ENCODE measurements at places on chromosomes 12 and 14.

- no peak for DNase-seq
These were observed 311.7 kb upstream of the CCDC196 start for GRCh38 chr14:66174453-66174891.

DNA sequence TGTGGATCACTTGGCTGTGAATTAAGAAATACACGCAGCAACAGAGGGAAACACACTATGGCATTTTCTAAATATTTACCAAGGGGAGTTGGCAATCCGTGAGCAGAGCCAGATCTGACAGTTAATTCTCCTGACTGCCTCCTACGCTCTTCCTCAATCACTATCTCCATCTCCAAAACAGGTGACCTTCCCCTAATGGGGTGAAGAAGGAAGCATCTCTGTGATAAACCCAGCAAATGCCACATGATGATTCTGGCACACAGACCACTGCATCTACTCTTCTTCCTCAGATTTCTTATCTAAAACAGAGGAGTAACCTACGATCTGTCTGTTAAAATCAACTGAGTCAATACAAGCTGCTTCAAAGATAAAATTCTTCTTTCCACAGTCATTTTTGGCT, 4.4 kb downstream of the SPTB start:
- no peak for DNase-seq

DNA sequence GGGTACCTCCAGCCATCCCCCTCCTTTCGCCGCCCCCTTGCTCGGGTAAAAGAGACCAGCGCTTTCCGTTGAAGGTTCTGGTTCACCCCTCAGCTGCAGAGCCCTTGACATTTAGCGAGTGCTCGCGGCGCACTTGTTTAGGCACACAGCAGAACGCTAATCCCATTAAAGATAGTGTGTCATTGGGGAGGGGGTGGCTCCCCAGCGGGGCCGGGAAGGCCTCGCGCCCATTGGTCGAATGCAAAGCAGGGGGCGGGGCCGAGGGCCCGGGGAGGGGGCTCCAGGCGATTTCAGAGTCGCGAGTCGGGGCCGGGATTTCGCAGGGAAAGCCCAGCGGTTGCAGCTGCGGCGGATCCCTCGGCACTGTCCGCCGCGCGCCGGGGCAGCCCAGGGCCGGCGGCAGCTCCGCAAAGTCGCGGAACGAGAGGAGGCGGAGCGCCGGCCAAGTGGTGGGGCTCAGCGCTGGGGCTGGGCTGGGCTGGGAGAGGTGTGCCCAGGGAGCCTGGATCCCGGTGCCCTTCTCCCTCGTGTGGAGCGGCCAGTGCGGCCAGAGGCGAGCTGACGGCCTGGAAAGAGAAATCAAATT, 122.9 kb downstream of the TSPAN9 start:
- no peak for DNase-seq

GRCh38 chr12:52439845-52440244, 5.7 kb upstream of the KRT75 start:
- DNase-seq, result no peak

DNA sequence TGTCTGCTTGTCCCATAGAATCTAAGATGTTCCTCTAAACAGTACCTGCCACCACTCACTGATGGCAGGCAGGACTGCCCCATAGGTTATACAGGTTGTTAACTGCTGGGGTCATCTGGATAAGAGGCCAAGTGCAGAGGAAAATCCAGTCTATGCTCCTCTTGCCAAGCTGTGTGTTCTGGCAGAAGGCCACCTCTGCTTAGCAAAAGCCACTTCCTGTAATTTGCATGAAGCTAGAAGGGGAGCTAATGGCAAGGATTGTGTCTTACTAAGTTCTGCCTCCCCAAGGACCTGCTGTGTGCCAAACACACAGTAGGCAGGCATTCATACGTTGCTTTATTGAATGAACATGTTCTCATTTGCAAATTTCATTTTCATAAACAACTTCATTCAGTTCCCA, 445.4 kb downstream of the BCL11B start:
- no peak for DNase-seq

- no peak for DNase-seq
These were observed 51.7 kb downstream of the ATP23 start for GRCh38 chr12:57993030-57993429.

DNA sequence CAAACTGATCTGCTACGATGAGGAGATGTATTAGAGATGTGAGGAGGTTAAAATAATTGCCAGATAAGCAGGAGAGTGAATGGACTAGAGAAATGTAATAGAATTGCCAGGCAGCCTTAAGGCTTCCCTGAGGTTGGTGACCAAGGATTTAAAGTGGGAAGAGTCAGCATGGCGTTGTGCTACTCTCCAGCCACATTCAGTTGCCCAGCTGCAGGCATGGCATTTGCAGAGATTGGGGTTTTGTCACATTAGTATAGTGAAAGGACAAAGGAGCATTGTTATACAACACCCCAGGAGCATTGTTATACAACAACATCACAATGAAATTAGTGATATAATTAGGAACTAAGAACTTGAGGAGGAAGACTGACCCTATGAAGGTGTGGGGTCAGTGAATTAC, 31.7 kb downstream of the MARK3 start:
- no peak for DNase-seq

DNA sequence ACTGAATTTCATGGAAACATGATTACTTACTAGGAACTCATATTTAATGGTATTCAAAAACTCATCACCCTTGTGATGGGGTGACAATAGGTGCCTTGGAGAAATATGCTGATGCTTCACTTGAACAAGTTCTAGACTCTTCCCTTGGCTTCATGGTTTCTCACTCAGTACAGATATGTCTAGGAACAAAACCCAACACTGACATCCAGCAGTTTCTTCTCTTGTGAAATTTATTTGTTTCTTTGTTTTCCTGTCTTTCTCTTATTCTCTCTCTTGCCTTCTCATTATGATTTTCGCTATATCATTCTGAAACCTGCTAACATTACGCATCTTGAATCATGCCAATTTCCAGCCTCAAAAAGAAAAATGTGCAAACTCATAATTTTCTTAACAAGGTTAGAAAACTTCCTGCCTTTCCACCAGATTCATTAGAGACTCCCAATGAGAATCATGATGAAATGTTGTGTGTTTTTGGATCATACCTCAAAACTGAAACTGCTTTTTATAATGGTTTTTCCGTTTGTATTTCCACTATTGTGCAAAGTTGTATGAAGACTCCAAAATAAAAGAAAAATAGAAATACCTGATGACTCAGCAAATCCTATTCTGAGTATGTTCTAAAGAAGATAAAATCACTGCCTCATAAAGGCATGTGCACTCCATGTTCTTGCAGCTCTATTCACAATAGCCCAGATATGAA, 1021.5 kb downstream of the TMEM121 start:
- DNase-seq, result no peak

DNA sequence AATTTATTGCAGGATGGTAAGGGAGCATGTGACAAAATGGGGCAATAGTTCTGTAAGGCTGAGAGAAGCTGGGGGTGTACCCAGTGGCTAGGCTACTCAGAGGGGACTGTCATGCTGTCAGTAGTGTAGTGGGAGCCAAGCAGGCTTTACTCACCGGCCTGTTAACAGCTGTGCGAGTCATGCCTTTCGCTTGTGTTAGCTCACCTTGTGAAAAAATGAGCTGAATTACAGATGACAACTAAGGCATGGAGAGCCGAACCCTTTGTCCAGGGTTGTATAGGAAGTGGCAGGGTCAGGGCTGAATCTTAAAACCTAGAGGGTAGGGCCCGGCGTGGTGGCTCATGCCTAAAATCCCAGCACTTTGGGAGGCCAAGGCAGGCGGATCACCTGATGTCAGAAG, 37.9 kb downstream of the SH2B3 start:
- no peak for DNase-seq

GRCh38 chr12:22100958-22101748, 55.1 kb downstream of the CMAS start:
- DNase-seq, result no peak

DNA sequence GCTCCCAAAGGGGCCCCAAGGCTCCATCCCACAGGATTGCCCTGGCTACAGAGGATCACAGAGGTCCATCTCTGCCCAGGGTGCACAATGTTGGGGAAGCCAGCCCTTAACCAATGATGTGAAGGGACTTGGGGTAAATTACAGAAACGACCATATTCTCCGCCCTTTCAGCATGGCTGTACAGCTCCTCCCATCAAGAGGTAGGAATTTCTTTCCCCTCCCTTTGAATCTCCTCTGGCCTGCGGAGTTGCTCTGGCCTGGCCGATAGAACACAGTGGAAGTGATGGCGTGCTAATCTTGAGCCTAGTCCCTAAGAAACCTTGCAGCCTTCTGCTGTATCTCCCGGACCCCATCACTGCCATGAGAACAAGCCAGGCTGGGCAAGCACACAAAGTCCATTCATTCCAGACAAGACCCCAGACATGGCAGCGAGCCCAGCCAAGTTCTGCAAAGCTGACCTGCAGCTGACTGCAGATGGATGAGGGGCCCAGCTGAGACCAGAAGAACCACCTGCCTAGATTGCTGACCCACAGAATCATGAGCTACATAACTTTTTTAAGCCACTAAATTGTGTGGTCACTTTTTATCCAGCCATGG, 6.9 kb upstream of the IFI27 start:
- DNase-seq, result no peak

DNA sequence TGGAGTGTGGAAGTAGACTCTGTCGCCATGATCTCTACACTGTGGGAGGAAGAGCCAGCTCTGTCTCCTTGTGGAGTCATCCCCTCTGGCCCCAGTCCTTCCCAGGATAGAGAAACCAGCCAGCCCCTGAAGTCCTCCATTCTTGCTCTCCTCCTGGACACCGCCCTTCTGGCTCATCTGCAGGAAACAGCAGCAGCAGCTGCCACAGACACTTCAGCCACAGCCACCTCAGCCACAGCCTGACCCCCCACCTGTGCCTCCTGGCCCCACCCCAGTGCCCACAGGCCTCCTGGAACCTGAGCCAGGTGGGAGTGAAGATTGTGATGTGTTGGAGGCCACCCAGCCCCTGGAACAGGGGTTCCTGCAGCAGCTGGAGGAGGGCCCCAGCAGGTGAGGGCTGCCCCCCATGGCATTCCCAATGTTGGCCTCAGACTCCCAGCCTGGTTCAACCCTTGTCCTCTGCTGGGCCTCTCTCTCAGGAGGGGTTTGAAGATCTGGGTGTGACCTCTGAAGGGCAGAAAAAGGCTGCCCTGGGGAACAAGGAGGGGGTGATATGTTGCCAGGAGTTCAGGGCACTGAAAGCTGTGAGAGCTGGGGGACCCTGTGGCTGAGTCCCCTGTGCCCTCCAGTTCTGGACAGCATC, 10.5 kb downstream of the PRPF40B start:
- no peak for DNase-seq

DNA sequence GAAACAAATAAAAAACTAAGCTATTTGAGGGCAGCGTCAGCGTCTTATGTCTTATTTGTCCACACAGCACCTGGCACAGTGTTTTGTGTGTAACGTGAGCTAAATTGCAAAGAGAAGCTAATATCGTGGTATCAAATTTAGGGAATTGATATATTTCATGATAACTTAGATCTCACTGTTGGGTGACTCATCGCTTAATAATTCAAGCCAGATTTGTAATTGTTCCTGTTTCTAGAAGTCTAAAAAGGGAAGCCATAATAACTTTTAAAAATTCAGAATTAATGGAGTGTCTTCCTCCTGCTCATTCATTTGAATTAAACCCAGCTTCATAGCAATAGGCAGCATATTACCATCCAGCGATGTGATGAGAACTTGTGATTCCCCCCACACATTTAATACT, 214.7 kb downstream of the PDZRN4 start:
- DNase-seq, result no peak

DNA sequence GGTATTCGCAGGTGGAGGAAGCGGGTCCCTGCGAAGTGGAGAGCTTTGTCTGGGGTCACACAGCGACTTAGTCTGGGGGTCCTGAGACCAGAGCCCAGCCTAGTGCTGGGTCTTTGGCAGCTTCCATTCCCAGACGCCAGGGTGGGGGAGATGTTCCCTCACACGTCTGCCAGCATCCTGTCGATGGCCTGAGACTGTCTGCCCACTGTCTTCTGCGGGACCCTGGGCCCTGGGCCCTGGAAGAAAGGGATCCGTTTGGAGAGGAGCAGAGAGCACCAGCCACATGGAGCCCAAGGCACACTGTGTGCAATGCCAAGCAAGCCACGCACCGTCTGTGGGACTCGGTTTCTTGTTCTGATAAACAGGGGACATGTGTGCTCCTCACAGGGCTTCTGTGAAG, 197.2 kb downstream of the KIF26A start:
- DNase-seq, result no peak

GRCh38 chr12:108360487-108360886, 21.4 kb upstream of the CMKLR1 start:
- no peak for DNase-seq

DNA sequence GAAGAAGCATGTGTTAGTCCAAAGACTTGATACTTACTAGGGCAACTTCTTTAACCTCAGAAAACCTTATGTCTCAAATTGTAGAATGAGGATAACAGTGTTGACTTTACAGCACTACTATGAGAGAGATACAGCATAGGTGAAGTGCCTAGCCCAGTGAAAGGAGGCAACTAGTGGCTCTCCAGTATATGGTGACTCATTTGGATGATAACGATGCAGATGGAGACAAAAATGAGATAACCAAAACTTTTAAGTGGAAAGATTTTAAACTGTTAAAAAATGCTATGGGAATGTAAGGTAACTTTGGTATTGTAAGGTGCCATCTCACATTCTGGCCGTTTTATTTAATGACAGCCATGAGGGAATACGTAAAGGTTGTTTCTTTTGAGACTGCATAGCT, 2.7 kb downstream of the PHC1 start:
- DNase-seq, result no peak

- no peak for DNase-seq
These were observed 428.1 kb upstream of the PDE3A start for GRCh38 chr12:19940267-19940666.

DNA sequence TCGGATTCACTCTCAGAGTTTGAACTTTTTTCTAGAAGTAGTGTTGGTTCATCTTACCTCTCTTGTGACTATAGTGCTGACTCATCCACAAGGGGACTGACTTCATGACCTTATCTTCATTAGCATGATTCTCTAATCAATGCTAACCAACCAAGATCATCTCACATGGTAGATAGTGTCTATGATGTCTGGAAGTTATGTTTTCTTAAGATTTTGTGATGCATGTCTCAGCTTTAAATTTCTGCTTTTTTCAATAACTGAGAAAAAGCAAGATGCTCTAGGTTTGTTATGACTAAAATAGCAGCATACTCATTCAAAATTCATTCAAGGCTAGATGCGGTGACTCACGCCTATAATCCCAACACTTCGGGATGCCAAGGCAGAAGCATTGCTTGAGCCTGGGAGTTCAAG, 12.3 kb upstream of the SLC35E3 start:
- no peak for DNase-seq

DNA sequence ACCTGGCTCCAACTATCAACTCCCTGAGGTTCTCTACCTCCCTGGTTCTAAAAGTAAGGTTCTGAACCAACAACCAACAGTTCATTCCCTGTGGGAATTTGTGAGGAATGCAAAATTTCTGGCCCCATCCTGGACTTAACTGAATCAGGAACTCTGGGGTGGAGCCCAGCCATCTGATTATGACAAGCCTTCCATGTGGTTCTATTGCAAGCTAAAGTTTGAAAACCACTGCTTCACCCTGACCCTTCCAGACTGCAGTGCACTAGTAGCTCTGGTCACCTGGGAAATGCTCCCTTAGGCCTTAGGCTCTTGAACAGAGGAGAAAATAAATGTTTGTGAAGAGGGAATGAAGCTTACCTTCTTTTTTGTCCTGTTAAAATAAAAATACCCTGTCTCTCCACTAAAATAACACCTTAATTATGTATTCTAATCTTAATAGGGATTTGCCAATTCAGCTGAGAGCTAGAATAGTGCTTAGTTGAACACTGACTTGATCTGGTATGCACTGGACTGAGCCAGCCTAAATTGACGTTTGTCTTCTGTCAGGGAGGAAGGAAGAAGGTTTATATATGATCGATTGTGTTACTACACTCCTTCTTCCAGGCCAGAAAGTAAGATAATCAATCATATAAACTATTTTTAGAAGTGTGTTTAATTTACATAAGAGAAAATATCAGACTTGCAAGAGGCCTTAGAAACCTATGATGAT, 39.1 kb upstream of the DDHD1 start:
- no peak for DNase-seq

Data from stimulated activated CD8-positive, alpha-beta memory T cell treated with anti-CD3 and anti-CD28 coated beads, Interleukin-7, amount 100 ng/mL, for 4 hours (primary cell).